ENCODE measurements at places on chromosomes 7 and 10.

- peak; percentile 42 for DNase-seq
Observed at GRCh38 chr10:48658243-48658974, 26.3 kb upstream of the WDFY4 start.

- no peak for DNase-seq
Observed at GRCh38 chr10:85682621-85683020, 684.0 kb downstream of the GRID1 start.

GRCh38 chr10:95414016-95414830, 123.4 kb upstream of the PDLIM1 start:
- no peak for DNase-seq

GRCh38 chr10:87700031-87700796, 40.5 kb downstream of the PAPSS2 start:
- no peak for DNase-seq

- DNase-seq, result no peak
Observed at GRCh38 chr7:25656581-25657026, 428.3 kb upstream of the NPVF start.

DNA sequence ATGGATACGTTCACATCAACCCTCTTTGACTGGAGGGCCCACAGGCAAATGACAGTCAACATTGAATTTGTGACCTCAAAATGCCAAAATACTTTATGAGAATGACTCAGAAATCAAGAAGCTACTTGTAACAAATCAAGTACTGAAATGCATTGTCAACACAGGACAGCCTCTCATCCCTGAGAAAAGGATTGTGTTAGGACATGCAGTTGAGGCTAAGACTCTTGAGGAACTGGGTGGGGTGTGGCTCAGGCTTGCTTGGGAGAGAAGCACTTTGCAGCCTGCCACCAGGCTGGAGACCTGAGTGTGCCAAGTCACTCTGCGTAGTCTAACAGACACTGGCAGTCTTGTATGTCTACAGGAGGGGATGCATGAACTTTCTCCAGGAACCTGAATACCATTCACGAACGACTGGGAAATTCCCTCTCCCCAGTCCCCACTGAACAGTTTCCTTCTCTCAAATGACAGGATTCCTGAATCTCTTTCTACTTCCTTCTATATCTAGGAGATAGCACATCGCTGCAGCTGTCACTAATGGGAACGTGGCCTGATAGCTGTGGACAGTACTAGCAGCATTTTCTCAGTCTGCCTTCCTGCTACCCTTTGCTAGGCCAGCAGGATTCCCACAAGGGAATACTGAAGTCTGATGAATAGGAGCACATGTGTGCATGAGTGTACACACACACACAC, 3.3 kb upstream of the SMO start:
- no peak for DNase-seq

GRCh38 chr10:10847387-10847786, 170.3 kb upstream of the CELF2 start:
- no peak for DNase-seq

GRCh38 chr10:120177330-120177729, 279.7 kb upstream of the PLPP4 start:
- no peak for DNase-seq

GRCh38 chr7:114508086-114508485, 93.5 kb downstream of the FOXP2 start:
- DNase-seq, result no peak

- DNase-seq, result no peak
Observed at GRCh38 chr10:72709041-72709440, 17.1 kb downstream of the MCU start.
